Stimulated activated CD8-positive, alpha-beta memory T cell treated with anti-CD3 and anti-CD28 coated beads, Interleukin-15, amount 100 ng/mL, for 48 hours (primary cell): ENCODE measurements at places on chromosomes 11 and 22.

DNA sequence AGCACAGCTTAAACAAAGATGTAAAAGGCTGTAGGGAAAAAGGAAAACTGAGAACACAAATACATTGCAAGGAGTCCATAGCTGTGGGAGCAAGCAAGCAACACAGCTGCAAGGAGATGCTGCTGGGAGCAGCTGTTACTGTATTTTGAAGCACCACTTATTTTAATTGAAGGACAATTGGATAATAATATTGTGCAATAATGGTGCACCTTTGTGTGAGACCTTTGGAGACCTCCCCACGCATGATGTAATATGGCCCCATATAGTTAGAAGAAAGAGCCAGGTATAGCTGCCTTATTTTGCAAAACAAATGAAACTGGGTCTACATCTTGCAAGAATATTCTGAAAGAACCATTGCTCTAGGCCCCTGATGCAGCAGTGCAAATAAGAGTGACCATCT, 191.1 kb upstream of the KIRREL3 start:
- DNase-seq = no peak

GRCh38 chr22:38353142-38353629, 36.0 kb upstream of the CSNK1E start:
- peak; percentile 51 for DNase-seq

DNA sequence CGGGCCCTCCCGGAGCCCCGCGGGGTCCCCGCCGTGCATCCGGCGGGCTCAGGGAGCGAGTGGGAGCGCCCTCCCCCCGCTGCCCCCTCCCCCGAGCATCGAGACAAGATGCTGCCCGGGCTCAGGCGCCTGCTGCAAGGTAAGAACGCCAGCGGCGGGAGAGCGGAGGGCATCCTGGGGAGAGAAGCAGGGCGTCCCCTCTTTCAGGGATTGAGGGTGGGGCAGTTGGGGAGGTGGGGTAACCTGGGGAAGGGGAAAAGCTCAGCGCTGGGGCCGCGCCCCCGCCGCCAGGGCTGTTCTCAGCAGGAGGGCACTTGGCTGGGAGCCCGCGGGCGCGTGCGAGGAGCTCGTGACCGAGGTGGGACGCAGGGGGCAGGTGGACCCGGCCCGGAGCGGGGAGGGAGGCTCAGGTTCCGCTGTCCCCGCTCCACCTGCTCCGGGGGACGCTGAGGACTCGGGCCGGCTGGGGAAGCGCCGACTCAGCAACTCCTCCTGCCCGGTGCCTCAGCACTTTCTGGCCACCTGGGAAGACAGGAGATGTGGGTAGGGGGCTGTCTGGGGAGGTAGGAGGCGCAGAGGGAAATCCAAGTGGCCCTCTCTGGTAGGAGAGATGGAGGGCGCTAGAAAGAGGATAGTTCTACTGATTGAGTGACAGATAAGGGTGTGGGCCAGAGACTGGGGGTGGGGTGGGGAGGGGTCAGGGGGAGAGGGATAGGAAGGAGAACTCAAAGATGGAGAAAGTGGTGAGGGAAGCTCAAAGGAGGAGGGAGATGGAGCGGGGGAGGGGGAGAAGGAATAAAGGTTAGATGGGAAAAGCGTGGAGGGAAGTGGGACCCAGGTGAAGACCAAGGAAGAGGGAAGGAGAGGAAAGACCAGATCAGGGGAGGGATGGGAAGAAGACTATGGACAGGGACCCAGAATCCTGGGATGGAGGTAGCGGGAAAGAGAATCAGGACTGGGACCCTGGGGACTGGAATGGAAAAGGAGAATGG, 726 bp downstream of the RTN4RL2 start:
- DNase-seq = no peak

GRCh38 chr11:130872513-130872912, 43.8 kb downstream of the SNX19 start:
- DNase-seq = no peak

- DNase-seq = no peak
Observed at GRCh38 chr22:47872761-47873535, 1110.5 kb downstream of the TBC1D22A start.

GRCh38 chr11:34168642-34169420, 63.4 kb downstream of the NAT10 start:
- DNase-seq = no peak

DNA sequence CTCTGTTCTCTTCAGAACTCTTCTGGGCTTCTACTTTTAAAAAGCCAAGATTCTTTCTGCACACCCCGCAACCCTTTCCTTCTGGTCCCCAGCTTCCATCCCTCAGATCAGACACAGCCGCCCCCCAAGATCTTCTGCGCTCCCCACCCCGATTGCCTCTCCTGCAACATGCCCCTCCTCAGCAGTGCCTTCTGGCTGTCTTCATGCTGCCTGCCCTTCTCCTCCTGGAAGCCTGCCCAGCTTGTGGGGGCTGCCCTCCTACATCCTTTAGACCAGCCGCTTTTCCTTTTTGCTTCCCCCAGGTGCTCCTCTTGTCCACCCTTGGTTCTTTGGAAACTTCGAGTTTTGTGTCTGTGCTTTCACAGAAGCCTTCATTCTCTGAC, 144.2 kb downstream of the FEZ1 start:
- DNase-seq = no peak

DNA sequence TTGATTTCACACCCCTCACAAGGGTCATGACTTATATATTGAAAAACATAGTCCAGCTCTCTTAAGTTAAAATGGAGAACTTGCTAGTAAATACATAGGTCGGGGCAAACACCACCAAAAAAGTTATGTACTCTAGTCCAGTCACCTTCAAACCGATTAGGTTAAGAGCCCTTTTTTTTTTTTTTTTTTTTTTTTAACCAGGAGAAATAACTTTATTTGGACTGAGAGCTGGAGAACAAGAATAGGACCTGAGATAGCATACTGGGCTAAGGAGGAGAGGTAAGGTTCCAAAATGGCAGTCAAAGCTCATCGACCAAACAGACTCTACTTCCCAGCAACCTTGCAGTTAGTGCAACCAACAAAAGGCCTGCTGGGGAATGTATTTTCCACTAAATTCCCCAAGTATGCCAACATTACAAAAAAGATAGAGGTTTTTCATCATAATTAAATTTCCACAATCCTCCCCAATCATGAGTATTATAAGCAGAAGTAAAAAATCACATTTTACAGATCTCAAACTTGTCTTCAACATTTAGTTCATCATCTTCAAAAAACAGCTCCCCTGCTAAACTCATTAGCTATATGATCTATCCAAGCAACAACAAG, 3.8 kb downstream of the TMEM41B start:
- no peak for DNase-seq

GRCh38 chr22:23182309-23183060, 2.2 kb downstream of the BCR start:
- peak; percentile 59 for DNase-seq

DNA sequence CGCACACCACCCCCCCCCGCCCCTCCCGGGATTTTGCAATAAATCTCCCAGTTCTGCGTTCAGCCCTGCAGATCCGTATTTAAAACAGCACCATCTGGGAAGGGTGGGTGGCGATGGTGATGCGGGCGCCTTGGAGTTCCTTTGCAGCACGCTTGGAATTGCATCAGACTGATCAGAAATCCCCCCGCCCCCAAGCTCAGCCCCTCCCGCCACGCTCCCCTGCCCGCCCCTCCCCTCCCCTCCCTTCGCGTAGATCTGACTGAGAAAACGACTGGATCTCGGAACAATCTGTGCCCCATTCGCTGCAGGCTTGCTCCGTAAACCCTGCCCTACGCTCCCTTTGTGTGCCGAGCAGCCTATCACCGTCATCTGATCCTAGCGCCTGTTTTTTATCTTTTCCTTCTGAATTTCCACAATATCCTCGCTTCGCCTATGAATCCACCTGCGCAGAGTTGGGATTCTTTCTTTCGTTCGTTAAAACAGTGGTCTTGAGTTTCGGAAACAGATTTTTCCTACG, 18.1 kb upstream of the BDNF start:
- no peak for DNase-seq

- no peak for DNase-seq
Observed at GRCh38 chr22:30392661-30393321, 4.0 kb upstream of the SEC14L2 start.

- no peak for DNase-seq
Observed at GRCh38 chr11:131662317-131662972, 292.0 kb downstream of the NTM start.

DNA sequence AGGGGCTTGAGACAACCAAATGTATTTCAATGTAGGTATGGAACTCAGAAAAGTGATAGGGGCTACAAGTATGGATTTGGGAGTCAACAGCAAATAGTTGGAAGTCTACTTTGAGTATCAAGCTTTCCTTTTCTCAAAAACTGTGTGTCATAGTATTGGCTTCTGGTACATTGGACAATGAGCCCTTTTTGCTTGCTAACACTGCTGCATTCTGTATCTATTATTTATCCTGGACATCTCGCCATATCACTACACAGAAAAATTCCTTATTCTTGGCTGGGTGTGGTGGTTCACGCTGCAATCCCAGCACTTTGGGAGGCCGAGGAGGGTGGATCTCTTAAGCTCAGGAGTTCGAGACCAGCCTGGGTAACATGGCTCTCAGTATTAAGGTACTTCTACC, 18.4 kb downstream of the CYP2R1 start:
- DNase-seq = no peak

- DNase-seq = no peak
Observed at GRCh38 chr22:45353786-45354185, 44.1 kb downstream of the FAM118A start.

DNA sequence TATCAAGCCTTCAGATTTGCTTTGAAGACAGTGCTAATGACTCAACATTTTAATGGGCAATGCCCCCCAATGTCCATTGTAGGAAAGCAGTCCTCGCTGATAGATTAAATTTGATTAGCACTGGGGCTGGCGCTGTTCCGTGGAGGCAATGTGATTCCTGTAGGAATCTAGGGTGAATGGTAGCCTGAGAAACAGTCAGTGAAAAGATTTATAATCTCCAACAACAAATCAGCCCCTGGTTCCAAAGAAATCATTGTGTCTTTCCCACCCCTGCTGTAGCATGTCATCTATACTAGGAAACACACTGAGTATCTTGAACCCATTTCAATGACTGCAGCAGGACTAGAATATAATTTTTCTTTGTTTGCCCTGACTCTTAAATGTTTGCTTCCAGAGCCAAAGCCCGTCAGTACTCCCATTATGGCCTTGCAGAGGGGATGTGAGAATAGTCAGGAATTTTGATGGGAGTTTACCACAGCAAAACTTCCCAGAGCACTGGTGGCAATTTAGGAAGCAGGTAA, 36.1 kb downstream of the MPPED2 start:
- no peak for DNase-seq

GRCh38 chr11:75011872-75012271, 23.1 kb downstream of the NEU3 start:
- DNase-seq = no peak

DNA sequence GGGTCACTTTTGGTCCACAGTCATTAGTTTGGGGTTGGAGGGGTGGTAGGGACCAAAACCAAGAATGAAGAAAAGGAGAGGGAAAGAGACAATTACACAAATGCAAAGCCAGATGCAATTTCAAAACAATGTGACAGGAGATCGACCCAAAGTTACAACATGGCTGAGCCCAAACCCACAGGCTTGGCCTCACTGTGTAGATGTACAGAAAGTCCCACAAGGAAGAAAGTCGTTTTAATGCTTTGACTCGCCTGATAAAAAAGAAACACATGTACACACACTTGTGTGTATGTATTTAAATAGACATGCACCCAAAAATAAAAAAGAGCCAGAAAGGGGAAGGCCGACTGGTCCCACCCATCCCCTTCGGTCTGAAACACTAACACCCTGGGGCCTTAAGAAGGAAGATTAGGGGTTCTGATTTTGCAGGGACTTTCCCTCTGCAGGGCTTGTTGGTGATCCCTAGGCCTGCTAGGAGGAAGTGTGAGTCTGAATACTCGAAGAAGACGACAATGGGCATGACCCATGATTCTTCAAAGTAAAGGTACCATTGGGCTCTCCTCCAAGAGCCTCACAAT, 104.1 kb downstream of the ETS1 start:
- DNase-seq = no peak

DNA sequence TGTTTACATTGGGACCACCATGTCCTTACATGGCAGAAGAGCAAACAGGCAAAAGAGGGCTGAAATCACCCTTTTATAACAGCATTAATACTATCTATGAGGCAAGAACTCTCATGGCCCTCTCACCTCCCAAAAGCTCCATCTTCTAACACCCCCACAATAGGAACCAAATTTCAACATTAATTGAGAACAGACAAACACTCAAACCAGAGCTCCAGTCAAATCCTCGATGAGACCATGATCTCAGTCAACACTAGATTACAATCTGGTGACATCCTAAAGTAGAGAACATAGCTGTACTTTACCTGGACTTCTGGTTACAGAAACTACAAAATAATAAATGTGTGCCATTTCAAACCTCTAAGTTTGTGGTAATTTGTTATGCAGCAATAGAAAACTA, 25.1 kb downstream of the OR2AG2 start:
- no peak for DNase-seq

- no peak for DNase-seq
Observed at GRCh38 chr11:123173040-123173855, 21.8 kb downstream of the CLMP start.

GRCh38 chr11:64544616-64545296, 46.3 kb upstream of the SLC22A12 start:
- DNase-seq = no peak

- no peak for DNase-seq
Observed at GRCh38 chr22:49601614-49602321, 225.9 kb downstream of the BRD1 start.

DNA sequence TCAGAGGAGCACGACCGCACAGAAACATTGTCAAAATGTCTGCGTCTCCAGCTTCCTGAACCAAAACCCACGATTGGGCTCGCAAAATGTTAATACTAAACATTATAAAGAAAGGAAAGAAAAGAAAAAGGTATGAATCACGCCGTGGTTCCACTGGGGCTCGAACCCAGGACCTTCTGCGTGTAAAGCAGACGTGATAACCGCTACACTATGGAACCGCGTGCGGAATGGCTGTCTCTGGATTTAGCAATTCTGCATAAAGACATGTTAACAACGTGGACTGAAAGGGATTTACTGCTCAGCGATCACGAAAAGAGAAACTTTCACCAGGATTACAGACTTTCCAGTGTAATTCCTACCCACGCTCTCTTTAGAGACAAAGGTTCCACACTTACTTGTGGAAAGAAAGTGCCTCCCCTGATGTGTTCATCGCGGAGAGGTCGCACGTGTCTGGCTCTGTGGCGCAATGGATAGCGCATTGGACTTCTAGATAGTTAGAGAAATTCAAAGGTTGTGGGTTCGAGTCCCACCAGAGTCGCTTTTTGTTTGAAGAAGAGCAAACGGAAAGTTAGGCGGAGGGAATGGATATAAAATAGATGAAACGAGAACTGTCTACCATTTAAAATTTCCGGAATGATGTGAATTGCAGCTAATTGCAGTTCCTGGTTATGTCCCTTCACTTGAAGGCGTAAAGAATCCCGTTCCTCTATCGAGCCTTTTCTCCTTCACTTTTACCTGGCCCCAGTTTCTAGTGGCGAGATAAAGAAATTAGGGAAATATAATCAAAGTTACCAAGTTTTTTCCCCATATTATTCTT, 39.7 kb downstream of the OR4D9 start:
- peak; percentile 60 for DNase-seq
